ENCODE measurements at places on chromosomes 2 and 18.
A peak's percentile ranks its signal among the peaks of the same experiment; 100 is the strongest.

- DNase-seq: no peak
Measured at GRCh38 chr2:223930103-223930976, 14.8 kb downstream of the WDFY1 start.

DNA sequence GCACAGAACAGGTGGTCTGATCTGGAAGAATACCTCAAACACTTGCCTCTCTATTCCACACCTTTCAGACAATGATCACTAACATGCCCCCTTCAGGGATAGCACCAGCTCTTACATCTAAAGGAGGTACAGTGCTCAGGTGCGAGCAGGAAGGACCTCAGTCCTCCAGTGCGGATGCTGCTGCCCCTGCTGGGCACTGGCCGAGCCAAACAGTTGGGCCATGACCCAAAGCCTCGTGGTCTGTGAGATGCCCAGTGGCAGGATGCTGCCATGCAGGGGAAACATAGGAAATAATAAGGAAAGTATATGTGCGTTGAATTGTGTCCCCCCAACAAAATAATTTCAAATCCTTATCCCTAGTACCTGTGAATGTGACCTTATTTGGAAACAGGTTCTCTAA lies 243.7 kb downstream of the NDUFA10 start:
- DNase-seq: no peak

DNA sequence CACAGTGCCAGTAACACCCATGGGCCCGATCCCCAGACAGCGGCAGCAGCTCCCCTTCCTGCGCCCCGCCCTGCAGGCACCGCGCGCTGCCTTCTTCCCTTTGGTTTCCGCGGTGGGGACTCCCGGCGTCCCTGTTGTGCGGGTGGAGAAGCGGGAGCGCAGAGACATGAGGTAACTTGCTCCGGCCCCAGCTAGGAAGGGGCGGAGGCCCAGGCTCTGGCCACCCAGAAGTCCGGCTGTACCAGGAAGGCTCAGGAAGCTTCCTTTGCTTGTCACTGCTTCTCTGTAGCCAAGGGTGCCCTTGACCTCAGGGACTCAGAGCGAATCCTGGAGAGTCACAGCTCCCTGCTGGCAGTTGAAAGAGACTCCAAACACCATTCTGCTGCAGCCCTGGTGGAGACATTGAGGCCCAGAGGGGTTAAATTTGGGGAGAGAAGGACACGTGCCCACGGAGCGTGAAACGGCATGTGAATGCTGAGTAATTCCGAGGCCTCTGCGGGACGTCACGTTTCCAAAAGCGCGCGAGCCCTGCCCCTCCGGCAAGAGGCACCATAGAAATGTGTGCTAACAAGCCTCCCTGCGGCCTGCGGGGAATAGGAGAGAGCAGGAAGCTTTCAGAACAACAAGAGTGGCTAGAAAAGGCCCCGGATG lies 6.7 kb upstream of the ADCY3 start:
- peak; percentile 33 for DNase-seq

DNA sequence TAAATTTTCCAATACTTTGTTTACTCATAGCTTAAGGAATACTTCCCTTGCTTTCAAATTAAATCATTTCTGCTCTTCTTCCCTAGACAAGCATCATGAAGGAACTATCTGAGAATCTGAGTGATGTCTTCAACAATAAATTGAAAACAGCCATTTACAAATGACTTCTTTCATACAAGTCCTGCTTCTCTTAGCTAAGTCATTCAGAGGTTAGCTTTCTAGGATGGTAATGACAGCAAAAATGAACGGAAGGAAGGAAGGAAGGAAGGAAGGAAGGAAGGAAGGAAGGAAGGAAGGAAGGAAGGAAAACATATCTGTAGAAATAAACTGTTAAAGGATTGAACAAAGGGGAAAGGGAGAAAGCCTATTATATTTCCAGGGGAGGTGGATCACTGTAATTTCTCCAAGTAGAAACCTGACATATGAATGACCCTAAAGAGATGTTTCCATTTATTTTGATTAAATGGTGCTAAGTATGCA lies 335.0 kb upstream of the KYNU start:
- no peak for DNase-seq

- DNase-seq: no peak
Measured at GRCh38 chr2:99811544-99811943, 321.7 kb upstream of the REV1 start.

- no peak for DNase-seq
Measured at GRCh38 chr18:31039426-31039825, 3.1 kb downstream of the DSC3 start.

DNA sequence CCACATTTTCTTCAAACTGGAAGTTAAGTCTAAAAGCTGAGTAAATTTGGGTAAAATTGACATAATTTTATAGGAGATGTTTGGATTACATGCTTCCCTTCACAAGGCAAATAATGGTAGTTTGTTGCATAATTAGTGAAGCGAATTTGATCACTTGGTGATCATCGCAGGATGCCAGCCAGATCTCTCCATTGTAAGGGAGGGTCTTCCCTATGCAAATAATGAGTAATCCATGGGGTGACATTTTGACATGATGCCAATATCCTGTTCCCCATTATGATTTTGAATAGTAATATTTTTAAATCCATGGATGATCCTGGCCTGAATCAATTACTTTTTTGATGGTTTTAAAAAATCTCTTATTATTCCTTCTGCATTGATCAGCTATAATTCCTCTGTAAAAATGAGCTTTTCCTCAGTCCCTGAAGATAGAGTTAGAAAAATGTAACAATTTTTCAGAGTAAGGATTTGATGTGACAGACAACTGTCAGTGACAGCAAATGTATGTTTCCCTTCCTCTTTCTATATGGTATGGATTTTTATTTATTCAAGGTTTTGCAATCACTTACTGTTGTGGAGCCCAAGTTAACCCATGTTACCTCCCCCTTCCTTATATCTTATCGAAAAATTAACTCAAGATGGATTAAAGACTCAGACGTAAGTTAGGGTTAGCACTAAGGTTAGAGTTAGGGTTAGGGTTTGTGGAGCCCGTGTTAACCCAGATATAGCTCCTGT lies 21.4 kb downstream of the CCL20 start:
- no peak for DNase-seq

DNA sequence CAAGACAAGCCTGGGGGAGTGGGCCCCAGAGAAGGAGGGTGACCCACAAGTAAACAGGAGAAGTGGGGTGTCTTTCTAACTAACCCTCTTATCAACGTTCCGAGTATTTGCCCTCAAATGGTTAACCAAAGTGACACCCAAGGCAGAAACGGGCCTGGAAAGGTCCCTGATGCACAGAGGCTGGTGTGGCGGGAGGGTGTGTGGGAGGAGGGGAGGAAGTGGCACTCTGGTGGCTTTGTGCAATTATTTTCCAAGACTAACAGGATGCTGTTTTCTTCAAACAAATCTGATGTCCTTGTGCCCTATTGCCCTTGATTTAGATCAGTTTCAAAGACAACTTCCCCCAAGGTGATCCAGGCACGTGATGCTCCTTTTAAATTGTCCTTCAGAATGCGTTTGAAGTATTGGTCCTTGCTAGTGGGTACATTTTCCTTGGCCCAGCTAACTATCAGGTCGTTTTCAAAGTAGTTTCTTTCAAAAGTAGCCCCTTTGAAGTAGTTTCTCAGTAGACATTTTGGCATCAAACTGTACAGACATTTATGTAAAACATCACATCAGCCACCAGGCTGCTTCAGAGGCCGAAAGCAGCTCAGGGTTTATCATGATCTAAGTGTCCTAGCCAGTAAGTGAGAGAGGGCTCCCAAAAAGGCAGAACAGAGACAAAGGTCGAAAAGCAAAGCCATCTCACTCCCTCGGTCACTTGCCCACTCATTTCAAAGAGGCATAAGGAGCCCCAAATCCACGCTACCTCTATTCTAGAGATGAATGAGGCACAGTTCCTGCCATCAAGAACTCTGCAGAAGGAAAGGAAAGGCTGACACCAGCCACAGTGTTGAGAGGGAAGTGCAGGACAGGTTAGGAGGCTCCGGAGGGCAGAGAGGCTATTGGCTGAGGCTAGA lies 371.1 kb upstream of the ID2 start:
- DNase-seq: peak; percentile 27

DNA sequence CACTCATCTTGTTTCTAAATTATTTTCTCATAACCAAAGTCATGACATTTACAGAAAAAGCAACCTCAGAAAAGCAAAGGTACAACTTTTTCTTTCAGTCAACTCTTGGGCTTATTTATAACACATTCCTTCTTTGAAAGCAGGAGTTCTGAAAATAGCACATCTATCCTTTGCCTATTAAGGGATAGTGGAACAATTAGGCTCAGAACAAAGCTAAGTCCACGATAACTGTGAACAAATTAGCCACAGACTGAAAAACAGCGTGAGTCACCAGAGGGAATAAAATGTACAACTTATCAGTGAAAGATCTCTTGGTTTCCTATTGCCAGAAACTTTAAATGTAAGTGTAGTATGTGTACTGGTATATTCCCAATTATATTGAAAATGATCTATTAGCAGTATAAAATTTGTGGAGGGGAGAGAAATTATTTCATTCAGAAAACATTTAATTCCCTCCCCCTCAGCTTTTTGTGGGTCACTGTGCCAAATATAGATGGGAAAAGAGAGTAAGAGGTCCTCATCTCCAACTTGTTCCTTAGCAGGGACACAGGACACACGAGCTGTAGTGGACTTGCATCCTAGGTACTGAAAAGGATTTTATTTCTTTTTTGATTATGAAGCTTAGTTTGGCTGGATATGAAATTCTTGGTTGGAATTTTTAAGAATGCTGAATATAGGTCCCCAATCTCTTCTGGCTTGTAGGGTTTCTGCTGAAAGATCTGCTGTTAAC lies 15.4 kb upstream of the MATN3 start:
- no peak for DNase-seq

GRCh38 chr2:199663157-199663556 lies 187.8 kb downstream of the FTCDNL1 start:
- DNase-seq: peak; percentile 14

DNA sequence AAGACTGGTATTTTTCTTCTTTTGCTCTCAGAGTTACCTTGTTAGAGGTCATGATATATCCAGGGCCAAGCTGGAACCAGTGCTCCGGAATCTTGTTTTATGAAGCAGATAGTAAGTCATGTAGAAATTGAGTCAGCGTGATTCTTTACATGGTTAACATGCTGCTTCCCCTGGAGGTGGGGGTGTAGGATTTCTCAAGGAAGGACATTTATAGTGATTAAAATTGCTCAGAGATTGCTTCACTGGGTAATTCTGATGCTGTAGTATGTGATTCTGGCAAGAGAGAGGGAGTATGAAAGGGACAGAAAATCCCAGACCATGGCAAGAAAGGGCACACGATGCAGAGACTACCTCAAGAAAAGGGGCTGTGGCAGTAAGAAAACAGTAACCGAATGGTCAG lies 8.0 kb upstream of the MYL1 start:
- DNase-seq: no peak

DNA sequence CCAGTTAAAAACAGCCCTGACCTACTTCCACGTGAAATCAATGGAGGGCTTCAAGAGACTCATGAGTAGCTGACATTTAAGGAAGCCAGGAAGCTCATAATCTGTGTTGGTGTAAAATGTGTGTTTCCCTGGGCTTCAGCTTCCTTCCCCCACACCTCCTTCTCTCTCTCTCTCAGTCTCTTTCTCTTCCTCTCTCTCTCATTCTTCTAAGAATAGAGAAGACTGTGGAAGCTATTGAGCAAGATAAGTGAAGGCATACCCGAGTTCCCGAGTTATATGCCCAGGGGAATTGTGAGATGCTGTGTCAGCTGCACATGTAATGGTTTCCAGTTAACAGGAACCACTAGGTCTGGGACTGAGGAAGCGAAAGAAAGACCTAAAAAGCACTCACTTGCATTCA lies 199.4 kb downstream of the NYAP2 start:
- DNase-seq: no peak

DNA sequence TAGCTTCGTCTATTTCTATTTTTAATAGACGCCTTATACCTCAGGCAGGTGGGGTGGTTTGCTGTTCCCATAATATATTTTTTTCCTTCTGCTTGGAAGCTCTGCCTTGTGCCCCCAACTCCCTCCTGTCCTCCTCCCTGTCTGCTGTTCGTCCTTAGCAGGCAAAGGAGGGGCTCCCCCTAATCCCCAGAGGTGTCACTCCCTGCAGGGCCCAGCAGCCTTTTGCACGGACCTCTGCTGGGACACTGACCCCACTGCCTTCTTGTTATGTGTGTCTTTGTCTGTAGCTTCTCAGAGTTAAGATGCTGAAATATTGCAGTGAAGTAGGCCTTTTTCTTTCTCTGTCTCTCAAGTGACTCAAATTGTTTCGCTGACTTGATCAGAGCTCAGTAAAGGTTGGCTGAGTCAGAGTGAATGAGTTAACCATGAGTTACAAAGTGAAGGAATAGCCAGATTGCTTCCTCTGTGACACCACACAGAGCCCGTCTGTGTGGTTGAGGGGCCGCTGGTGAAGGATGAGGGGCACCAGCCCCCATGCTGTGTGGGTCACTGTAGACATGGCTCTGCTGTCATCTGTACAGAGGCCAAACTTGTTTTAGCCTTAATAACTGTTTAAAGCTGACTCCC lies 47.7 kb downstream of the PRKCE start:
- DNase-seq: peak; percentile 21

GRCh38 chr2:217880891-217881290 lies 121.9 kb downstream of the TNS1 start:
- no peak for DNase-seq

- no peak for DNase-seq
Measured at GRCh38 chr2:127231130-127231865, 11.2 kb upstream of the CYP27C1 start.

GRCh38 chr2:135985826-135986393 lies 484 bp upstream of the DARS1 start:
- DNase-seq: peak; percentile 83

GRCh38 chr2:219836647-219837177 lies 209.3 kb downstream of the SLC4A3 start:
- DNase-seq: peak; percentile 22

DNA sequence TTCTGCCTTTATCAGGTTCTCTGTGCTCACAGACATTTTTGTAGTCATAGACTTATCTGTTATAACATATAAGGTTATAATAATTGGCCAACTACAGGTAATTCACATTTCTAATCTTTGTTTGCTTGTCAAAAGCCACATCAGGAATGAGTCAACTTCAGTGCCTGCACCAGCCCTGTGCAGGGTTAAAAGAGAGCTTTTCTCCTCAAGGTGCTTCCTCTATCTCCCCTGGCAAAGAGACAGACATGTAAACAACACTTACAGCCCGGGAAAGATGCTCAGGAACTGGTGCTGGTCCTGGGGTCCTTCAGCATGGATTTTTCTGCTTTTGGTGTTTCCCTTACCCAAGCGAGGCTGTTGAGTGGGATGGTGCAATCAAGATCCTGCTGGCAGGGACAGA lies 7.7 kb upstream of the EHD3 start:
- DNase-seq: no peak

- no peak for DNase-seq
Measured at GRCh38 chr2:217353591-217353990, 493.7 kb upstream of the TNP1 start.

DNA sequence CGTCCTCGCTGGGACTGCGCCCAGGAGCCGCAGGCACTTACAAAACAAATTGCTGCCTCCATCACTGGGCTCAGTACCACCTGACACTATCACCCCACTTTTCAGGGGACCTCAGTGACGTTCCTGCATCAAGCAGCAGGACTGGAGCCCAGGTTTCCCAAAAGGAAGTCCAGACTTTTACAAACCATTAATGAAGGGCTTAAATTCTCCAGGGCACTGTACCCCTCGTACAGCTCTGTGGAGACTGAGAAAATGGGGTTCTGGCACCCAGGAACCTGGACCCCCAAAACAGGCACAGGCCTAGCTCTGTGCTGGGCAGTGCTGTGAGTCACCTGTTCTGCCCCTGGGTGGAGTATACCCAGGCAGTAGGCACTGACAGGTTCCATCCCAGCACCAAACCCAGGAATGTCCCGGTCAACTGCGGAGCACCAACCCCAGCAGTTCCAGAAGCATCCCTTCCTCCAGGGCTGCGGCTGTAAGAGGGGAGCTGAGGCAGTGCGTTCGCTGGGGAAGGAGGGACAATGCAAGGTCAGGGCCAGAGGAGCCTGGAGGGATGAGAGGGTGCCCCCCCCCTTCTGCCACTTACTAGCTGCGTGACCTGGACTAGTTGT lies 24.6 kb upstream of the NOTO start:
- DNase-seq: no peak
